ENCODE measurements at places on chromosomes 13 and 19.

- DNase-seq: no peak
Measured at GRCh38 chr13:89726690-89727435, 1620.6 kb upstream of the MIR17HG start.

- DNase-seq: no peak
Measured at GRCh38 chr19:8361921-8362793, 1.8 kb upstream of the ANGPTL4 start.

- no peak for DNase-seq
Measured at GRCh38 chr13:98141509-98142379, 1.1 kb upstream of the FARP1 start.

- DNase-seq: no peak
Measured at GRCh38 chr19:50844296-50844935, 10.3 kb upstream of the KLK3 start.

DNA sequence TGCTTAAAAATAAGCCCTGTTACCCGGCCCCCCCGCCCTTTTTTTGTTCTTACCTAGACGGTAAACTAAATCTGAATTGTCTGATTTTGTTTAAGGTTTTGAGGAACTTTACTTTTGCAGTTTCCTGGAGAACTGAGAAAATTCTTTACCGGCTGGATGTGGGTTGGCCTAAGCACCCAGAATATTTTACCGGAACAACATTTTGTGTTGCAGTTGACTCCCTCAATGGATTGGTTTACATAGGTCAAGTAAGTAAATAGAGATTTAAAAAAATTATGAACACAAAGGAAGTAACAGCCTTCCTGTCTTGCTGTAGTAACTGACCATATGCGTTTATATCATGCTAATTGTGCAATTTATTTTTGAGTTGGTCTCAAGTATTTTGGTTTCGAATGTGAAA is 785 bp downstream of the NHLRC3 start:
- peak; percentile 46 for DNase-seq
